Activated CD4-positive, alpha-beta T cell treated with anti-CD3 and anti-CD28 coated beads, Interleukin-10, Interleukin-2, amounts not matched to agents 100 ng/mL and 50 ng/mL, durations not matched to agents 16 hours and 8 hours (primary cell): ENCODE measurements at places on chromosomes 12 and 14.

DNA sequence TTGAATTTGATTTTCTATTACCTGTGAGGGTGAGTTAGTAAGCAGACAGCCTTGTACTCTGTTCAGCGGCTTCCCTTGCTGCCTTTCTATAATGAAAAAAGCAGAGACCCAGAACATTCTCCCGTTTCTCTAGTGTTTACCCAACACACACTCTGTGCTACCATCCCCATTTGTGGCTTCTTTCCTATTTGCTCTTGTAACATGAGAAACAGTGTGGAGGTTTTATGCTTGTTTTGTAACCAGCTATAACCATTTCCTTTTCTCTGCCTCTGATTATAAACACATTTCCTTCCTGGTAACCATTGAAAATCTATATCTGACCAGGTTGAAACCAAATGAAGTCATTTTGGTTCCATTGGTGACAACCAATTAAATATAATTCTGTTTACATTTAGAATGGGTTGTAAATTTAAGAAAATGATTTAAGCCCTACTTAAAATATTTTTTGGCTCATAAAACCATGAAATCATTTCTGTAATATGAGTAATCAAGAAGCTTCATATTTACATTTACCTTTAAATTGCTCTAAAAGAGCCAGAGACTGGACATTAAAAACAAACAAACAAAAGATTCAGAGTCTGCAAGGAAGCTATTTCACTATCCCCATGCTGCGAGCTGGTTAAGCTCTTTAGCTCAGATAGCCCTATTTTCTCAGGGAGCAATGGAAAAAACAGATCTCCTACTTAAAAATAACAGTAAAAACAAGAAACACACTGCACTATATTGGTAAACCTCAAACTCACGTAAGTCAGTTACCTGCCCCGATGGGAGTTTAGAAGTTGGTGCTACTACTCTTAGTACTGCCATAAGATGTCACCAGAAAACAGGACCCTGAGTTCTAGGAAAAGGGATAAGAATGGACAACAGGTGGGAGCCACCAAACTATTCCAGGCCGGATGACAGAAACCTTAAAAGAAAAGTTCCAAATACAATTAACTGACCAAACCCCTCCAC lies 206.5 kb upstream of the EEA1 start:
- DNase-seq, result peak; percentile 28

GRCh38 chr12:20830456-20830855 lies 20.0 kb downstream of the SLCO1B3 start:
- DNase-seq, result no peak

- no peak for DNase-seq
Observed at GRCh38 chr14:59067127-59067894, 121.2 kb upstream of the DAAM1 start.

GRCh38 chr12:15158083-15158482 lies 63.1 kb downstream of the RERG start:
- DNase-seq, result no peak

DNA sequence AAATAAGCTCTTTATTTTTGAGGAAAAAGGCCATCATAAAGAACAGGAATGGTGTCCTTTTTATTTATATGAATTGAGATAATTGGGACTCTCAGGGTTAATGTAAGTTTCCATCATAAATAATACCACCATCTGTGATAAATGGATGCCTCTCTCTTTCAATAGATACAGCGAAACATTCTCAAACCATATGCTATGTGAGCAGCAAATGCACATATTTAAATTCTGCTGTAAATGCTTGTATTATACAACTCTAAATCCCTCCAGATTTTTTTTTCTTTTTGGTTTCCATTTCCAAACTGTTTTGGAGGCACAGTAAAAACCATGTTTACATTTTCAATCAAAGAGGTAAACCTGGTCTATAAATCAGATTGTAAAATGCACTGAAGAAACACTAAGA lies 132.3 kb downstream of the TMEM132C start:
- DNase-seq, result no peak

DNA sequence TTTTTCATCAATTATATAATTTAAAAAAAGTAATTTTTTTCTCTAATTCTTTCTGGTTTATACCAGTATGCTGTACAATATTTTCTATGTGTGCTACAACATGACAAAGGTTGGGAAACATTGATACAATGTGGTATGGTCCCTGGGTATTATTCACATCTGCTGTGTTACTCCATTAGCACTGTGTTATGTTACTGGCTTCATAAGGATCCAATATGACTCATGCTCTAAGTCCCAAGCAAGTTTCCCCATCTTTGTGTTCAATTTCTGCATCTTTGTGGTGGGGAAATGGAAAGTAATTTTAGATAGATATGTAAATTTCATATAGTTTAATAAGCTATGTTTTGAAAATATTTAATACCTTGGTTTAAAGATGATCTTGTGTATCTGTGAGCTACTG lies 35.8 kb downstream of the FBXO33 start:
- DNase-seq, result peak; percentile 5

DNA sequence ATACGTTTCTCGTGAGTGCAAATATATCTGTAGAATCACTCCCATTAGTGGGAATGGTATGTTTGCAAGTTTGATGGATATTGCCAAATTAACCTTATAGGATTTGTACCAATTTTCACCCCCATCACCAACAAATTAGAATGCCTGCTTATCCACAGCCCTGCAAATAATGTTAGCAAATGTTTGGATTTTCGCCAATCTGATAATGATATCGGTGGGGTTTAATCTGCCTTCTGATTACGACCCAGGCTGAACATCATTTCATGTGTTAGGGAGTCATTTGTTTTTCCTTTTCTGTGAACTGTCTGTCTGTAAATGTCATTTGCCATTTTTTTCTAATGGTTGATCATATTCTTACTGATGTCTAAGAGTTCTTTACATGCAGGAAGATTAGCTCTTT lies 4.1 kb upstream of the DAZAP2 start:
- DNase-seq, result no peak

- DNase-seq, result no peak
Observed at GRCh38 chr14:96158735-96159134, 45.9 kb upstream of the BDKRB2 start.

DNA sequence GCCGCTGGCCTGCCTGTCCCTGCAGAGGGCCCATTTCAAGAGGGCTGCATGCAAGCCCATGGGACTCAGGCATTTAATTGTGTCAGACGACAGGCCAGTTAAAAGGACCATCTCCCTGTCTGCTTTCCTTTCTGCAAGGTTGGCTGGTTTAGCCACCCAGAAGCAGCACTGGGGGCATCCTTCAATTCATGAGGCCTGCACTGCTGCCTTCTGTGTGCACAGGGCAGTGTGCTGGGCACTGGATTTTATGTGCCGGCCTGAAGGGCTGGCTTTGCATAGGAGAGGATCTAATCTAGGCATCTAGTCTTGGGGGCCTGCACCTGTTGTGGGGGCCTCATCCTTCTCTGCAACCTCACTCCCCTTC lies 114.1 kb upstream of the FKBP4 start:
- no peak for DNase-seq

GRCh38 chr14:68507544-68508081 lies 285.3 kb downstream of the ZFP36L1 start:
- DNase-seq, result peak; percentile 8

DNA sequence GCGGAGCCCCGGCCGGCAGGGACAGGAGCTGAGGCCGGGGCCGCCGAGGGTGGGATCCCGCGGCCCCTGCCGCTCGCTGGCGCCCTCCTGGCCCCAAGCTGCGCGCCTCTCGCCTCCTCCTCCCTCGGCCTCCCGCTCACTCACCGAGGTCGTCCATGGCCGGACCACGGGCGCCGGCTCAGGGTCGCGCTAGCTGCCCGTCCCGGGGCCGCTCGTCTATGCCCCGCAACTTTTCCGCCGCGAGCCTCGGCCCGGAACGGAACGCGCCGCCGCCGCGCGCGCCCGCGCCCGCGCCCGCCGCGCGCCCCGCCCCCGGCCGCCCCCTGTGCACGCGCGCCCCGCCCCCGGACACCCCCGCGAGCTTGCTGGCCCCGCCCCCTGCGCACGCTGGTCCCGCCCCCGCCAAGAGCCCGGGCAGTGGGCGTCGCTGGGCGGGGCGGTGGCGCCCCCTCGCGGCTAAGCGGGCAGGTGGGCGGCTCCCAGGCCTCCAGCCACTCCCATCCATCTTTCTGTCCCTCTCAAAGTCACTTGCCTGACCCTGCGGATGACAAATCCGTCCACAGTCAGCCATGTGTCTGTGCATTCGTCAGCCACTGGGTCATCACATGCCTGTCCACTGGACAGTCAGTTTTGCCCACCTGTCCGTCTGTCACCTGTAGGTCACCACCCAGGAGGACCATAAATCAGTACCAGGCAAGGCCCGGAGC lies at the start of gene PXN:
TSS of gene PXN (minus strand) at position 258 of the 707 bp plus-strand sequence. CDS start at position 157, 101 bp downstream.
- DNase-seq, result peak; percentile 94

DNA sequence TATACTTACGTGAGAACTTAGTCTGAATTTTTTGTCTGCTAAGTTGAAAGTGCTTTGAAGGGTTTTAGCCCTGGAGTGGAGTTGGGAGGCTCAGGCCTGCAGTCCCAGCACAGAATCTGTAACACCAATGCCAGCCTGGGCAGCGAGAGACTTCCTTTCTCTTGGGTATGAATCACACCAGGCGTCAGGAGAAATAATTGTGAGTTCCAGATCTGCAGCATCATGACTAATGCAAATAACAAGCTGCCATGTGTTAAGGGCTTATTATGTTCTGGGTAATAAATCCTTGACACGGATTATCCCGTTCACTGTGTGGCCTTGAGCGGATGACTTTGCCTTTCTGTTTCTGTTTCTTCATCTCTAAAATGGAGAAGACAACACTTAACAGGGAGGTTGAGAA lies 70.6 kb downstream of the B4GALNT3 start:
- no peak for DNase-seq

DNA sequence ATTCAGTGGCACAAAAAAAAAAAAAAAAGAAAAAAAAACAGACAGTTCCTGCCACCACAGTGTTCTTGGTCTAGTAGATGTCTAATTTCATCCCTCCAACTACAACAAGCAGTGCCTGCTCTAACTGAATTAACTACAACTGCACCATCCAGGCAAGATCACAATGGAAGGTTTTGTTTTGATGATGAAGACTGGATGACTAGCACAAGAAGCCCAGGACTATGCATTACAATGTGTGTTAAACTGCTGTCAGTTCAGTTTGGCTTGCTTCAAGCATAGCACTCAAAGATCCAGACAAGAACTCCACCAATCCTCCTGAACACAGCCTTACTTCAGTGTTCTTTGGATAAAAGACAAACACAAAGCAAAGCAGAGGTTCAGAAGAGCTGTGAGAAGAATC lies 279.9 kb downstream of the GRIN2B start:
- no peak for DNase-seq

- no peak for DNase-seq
Observed at GRCh38 chr12:82412246-82412645, 53.9 kb downstream of the METTL25 start.

GRCh38 chr12:106134294-106134949 lies 4.3 kb downstream of the NUAK1 start:
- DNase-seq, result no peak

DNA sequence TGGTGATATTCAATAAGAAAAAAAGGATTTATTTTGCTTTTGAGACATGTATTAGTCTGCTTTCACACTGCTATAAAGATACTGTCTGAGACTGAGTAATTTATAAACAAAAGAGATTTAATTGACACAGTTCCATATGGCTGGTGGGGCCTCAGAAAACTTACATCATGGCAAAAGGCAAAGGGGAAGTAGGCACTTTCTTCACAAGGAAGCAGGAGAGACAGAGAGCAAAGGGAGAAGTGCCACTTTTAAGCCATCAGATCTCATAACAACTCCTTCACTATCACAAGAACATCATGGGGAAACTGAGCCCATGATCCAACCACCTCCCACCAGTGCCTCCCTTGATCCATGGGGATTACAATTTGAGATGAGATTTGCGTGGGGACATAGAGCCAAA lies 43.9 kb downstream of the BHLHE41 start:
- DNase-seq, result no peak

GRCh38 chr12:5554711-5555110 lies 122.8 kb downstream of the NTF3 start:
- DNase-seq, result no peak

GRCh38 chr12:93379326-93379980 lies 1.7 kb downstream of the NUDT4 start:
- DNase-seq, result no peak

GRCh38 chr12:107477947-107478610 lies 207.5 kb upstream of the PWP1 start:
- DNase-seq, result no peak

- DNase-seq, result no peak
Observed at GRCh38 chr14:101007004-101007614, 103.6 kb upstream of the RTL1 start.

DNA sequence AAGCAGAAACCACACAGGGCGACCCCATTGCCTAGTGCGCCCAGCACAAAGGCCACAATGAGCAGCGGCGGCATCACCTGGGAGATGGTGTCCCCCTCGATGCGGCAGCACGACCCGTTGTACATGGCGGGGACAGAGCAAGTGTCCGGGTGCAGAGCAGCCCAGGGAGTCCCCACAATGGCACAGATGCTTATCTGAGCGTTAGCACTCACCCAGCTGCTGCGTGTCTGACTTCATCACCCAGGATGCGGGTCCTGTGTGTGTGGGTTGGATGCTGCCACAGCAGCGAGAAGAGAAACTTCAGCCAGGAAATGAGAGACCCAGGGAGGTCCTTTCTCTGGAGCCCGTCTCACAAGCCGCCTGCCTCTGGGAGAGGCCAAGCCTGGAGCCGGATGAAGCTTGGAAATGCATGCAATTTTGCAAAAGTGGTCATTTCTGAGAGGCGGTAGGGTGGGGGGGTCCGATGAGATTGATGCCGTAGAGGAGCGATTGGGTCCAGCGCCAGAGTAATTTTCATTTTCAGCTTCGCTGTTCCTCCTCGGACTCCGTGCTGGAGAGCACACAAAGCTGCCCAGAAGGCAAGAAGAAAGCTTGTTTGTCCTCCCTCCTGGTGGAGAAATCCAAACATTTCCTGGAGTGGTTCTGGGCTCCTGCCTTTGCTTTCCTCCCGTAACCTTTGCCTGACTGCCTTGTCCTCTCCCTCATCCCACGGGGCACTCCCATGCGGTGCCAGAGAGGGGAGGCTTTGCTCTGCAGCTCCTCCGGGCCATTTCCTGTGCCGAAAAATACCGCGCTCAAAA lies at the start of gene HCAR1:
TSS of gene HCAR1 (minus strand) at position 630 of the 800 bp plus-strand sequence. CDS start at position 125, 505 bp downstream.
- peak; percentile 88 for DNase-seq
